ENCODE measurements at places on chromosomes 3 and 15. TPM values are rescaled to one million over a fixed set of nuclear protein-coding genes. Genes with fewer than 3 reads are reported as not detected.

- no peak for DNase-seq
- no peaks in the 10 kb centered on the region for H3K27me3 ChIP-seq
- H3K36me3 ChIP-seq = no peaks in the 10 kb centered on the region
- H3K27ac ChIP-seq = no peak overlapping the region
- H3K4me3 ChIP-seq = no peak overlapping the region
- no peaks in the 10 kb centered on the region for H3K4me1 ChIP-seq
Measured at GRCh38 chr3:188633206-188633605, 479.2 kb downstream of the LPP start.

The RARB gene
- 19.3 TPM for total RNA-seq

The COL8A1 gene
- 358 TPM for total RNA-seq

- no peak for DNase-seq
- no peaks in the 10 kb centered on the region for H3K36me3 ChIP-seq
- H3K27ac ChIP-seq = no peak overlapping the region
- no peaks in the 10 kb centered on the region for H3K4me1 ChIP-seq
- H3K27me3 ChIP-seq = peaks cover 1% of the 10 kb centered on the region
Measured at GRCh38 chr15:99554880-99555488, 10.8 kb upstream of the MEF2A start.

The SLC28A2 gene
- total RNA-seq = not detected

GRCh38 chr3:60697132-60697531, 554.1 kb downstream of the FHIT start:
- H3K4me1 ChIP-seq = no peaks in the 10 kb centered on the region
- no peak for DNase-seq
- H3K27me3 ChIP-seq = no peaks in the 10 kb centered on the region
- no peak overlapping the region for H3K4me3 ChIP-seq

The TMEM39A gene
- total RNA-seq = 53.0 TPM

The NPAP1 gene
- total RNA-seq = not detected

GRCh38 chr3:122063908-122064307, 8.7 kb downstream of the CD86 start:
- no peak overlapping the region for H3K27ac ChIP-seq
- no peak overlapping the region for H3K4me3 ChIP-seq
- no peaks in the 10 kb centered on the region for H3K36me3 ChIP-seq
- H3K4me1 ChIP-seq = no peaks in the 10 kb centered on the region
- H3K27me3 ChIP-seq = no peaks in the 10 kb centered on the region

- no peak overlapping the region for H3K4me3 ChIP-seq
- no peaks in the 10 kb centered on the region for H3K36me3 ChIP-seq
- no peaks in the 10 kb centered on the region for H3K4me1 ChIP-seq
- no peak overlapping the region for H3K27ac ChIP-seq
Measured at GRCh38 chr3:155757577-155757976, 12.7 kb upstream of the PLCH1 start.

The STRA6 gene
- total RNA-seq = not detected

Data from endothelial cell of umbilical vein (primary cell).